Panc1 (cell line): ENCODE measurements at places on chromosomes 12 and 14. TPM values are rescaled to one million over a fixed set of nuclear protein-coding genes. Genes with fewer than 3 reads are reported as not detected.

DNA sequence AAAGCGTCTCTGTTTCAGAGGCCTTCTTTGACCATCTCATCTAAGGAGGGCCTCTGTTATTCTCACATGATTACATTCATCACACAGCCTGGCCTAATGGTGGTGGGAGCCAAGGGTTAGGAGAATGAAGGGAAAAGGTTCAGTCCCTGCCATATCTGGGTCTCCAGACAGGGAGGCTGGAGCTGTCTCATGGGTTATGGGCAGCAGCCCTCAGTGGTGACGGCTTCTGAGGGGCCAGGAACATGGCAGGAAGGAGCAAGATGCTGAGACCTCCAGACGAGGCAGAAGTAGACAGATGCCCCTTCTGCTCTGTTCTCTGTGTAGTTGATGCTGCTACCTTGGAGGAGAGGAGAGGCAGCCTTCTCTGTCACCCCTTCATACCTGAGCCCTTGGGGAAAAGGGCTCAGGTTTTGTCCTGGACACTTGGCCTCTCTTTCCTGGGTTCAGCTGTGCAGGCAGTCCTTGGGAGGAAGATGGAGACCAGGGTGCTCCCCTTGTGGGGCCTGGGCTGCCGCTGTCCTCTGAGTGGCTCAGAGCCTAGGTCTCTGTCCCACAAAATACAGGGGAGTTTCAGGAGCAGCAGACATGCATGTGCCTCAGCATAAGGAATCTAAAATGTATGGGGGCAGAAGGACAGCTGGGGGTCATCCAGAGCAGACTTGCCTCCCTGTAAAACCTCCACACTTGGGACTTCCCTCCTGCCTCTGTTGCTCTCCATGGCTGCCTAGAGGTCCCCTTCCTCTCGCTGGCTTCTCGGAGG is 3.6 kb downstream of the IFI27L2 start:
- no peak overlapping the region for H3K27ac ChIP-seq
- H3K36me3 ChIP-seq, result no peaks in the 10 kb centered on the region
- H3K27me3 ChIP-seq, result no peaks in the 10 kb centered on the region

The HAL gene
- 0.08 TPM for total RNA-seq

The CCDC184 gene
- total RNA-seq, result 0.74 TPM

The CLEC2D gene
- 2.3 TPM for total RNA-seq

The PTPRQ gene
- total RNA-seq, result not detected
